ENCODE measurements at places on chromosomes 5 and 9.

DNA sequence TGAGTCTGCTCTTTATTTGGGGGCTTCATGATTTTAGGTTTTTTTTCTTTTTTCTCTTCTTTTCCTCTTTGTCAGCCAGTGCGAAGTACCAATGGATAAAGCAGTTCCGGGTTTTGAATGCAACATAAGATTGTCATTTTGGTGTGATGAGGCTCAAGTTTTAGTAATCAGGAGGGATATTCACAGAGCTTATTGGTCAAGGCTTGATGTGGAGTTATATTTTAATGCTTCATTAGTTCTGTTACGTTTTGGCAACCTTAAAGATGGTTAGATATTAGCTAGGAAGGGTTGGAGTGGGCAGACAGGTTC is 1.4 kb downstream of the PIK3R1 start:
- DNase-seq, result no peak

DNA sequence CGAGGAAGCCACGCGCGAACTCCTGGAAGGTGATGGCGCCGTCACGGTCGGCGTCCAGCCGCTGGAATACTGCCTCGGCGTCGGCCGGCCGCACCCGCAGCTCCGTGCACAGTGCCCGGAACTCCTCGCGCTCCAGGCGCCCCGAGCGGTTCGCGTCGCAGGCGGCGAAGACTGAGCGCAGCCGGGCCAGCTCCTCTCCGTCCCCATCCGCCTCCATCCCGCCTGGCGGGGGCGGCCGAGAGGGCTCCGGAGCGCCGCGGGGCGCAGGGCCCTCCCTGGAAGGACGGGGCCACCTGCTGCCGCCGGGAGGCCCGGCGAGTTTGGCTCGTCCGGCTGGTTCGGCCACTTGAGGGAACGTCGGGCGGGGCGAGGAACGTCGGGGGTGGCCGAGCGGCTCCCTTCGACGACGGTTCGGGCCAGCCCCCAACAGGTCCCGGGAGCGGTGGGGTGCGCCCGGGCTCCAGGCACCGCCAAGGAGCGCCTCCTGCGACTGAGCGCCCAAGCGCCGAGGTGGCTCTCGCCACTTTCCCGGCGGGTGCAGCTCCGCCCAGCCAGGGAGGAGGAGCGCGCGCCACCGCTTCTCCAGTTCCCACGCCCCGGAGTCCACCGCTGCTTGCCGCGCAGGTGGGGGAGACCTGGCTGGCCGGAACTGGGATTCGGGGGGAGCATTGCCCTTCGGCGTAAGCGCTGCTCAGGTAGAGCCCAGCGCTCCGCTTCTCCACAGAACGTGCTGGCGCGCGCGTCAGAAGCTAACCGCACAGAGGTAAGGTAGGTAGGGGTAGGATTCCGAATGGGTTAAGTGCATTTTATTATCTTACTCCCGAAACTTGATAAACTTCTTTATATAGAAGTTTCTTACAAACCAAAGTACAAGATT is at the start of gene RASEF:
Gene RASEF (minus strand): TSS at position 492 of the 877 bp plus-strand sequence. CDS start 275 bp downstream, at position 217.
- DNase-seq, result no peak

- no peak for DNase-seq
Measured at GRCh38 chr5:120258123-120258522, 206.0 kb upstream of the PRR16 start.

DNA sequence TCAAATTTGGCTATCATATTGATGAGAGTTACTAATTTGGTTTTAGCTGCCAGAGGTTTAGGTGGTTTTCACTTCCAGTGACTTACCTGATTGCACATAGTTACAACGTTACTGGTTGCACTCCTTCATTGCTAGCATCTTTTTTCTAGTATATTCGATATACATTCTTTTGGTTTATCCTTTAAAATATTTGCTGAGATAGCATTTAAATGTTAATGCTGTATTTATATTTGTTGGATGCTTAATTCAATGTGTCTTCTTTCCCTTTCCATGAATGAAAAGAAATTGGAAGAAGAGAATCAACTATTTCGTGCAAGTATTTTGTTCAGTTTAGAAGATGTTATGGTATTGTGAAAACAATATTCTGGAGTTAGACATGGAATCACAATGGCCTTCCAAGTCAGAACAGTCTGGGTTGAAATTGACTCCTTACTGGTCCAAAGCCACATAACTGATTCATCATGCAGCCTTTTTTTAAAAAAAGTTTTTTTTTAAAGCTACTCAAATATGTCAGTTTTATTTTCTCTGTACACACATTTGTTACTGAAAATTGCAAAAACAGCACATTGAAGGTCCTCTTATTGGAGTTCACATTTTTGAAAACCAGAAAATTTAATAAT is 2.2 kb downstream of the SPIN1 start:
- no peak for DNase-seq

DNA sequence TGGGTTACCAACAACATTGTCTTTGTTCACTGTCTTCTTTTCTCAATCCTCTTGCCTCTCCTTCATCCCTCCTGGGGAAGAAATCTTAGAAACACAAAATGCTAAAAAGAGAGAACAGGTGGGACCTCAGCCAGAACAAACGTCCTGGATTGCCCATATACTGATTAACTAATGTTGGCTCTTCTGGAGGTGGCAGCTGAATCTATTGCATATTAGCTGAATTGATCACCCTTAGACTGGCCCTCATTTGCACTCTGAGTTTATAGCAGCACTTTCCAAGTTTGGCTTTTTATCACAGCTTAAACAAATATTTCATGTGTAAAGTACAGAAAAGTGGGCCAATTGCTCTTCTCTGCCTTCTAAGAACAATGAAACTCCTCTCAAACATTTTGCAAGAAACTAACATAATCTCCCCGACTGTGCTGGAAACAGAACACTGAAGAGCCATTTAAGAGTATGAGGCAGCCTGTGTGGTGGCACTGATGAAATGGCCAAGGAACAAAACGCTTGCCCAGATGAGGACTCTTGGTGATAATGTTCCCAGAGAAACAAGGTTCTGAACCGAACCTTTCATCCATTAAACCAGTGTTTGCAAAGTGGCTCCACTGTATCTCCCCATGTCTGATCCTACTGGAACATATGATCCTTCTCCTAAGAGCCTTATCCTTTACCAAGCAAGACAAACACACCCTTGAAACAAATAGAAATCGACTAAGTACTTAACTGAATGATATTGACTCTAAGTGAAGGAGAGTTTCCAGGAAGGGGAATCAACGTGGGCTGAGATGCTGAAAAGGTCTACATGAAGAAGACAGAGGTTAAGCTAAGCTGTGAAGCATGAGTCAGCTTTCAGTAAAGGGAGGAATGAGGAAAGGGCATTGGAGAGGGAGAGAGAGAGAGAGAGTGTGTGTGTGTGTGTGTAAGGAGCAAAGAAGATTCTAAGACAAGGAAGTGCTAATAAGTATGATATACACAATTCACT is 83.2 kb upstream of the LIFR start:
- no peak for DNase-seq

DNA sequence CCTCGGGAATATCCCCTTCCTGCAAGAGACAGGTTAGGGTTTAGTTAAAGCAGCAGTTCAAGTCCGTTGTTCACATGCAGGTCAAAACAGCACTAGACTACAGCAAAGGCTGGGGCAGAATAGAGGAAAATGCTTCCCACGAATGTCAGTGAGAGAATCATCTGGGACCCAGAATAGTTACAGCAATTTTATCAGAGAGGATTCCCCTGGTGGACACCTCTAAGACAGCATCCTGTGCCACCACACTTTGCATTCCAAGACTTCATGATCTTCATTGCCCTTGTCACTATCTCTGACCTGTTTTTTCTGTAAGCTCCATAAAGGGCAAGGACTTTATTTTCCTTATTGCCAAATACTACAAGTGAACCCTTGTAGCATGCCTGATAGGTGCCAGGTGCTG is 12.9 kb downstream of the GRXCR2 start:
- no peak for DNase-seq

GRCh38 chr5:88683506-88684135 is 199.4 kb downstream of the MEF2C start:
- no peak for DNase-seq

GRCh38 chr9:19156026-19156474 is 28.8 kb upstream of the PLIN2 start:
- DNase-seq, result no peak

DNA sequence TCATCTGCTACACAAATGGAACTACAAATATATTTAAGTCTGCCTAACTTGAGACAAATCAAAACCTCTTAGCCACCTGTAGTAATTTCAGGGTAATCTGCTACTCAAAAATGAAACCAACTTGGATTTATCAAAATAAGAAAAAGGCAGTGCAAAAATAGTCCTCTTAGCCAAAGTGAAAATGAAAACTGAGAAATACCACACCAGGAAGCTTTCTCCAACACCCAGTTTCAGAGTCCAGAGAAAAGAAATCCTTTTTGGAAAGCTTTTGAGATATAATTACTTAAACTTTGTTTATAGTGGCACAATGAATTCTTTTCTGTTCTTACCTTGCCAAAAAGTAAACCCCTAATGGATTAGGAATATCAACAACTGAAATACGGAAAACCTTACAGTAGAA is 990.4 kb downstream of the EFNA5 start:
- DNase-seq, result no peak

DNA sequence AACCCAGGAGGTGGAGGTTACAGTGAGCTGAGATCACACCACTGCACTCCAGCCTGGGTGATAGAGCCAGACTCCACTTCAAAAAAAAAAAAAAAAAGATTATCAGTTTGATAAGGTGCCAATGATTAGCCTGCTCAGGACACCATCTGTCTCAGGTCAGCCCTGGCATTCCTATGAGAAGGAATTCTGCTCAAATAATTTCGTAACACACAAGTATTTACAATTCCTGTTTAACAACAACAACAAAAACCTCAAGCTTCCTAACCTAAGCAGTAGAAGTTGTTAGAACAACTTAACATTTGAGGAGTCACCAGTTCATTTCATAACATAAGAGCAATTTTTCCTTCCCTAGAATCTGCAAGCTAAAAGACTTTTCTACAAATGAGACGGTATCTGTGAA is 85.0 kb downstream of the LHFPL2 start:
- no peak for DNase-seq

- no peak for DNase-seq
Measured at GRCh38 chr5:89351222-89351621, 468.2 kb upstream of the MEF2C start.

DNA sequence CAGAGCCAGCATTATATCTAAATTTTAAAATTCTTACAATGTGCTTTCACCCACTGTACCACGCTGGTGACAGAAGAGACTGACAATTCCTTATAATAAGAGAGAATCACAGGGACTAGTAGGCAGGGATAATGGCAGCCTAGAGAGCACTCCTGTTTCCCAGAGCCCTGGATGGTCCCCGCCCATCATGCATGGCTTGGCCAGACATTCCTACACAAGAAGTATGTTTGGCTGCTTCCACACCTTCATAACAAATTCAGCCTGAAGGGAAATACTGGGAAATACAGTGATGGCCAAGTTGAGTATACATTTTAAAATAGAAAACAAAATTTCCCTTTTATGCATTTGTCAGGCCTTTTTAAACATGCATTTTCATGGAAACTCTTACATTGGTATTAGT is 193.5 kb upstream of the ELL2 start:
- no peak for DNase-seq

GRCh38 chr5:134151723-134152122 is 25.0 kb downstream of the SKP1 start:
- DNase-seq, result no peak

DNA sequence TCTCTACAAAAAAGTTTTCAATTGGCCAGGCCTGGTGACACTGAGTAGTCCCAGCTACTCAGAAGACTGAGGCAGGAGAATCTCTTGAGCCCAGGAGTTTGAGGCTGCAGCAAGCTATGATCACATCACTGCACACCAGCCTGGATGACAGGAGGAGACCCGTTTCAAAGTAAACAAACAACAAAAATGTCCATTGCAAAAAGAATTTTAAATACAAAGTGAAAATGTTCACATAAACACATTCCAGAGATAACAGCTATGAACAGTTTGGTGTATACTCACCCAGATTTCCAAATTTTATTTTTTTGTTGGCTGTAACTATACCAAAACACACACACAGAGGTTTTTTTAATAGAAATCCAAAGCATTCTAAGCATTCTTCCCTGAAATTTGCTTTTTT is 39.8 kb downstream of the ADRA1B start:
- no peak for DNase-seq

GRCh38 chr5:98795243-98795642 is 21.8 kb downstream of the RGMB start:
- no peak for DNase-seq

DNA sequence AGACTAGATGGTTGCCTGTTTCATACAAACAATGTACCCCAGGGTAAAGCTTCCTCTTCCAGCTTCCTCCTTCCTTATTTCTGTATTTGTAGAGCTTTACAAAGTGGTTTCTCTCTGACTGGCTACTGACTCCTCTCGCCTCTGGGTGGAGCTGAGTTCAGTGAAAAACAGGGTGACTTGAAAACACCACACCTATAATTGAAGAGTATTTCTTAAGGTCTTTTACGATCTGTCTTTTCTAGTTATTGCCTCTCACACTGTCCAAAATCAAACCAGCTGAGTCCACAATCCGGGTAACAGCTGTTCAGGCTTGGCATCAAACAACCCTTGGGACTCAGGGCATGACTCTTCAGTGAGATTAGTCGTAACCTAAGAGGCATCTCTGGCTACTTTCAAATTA is 200.4 kb downstream of the ARRDC3 start:
- no peak for DNase-seq

DNA sequence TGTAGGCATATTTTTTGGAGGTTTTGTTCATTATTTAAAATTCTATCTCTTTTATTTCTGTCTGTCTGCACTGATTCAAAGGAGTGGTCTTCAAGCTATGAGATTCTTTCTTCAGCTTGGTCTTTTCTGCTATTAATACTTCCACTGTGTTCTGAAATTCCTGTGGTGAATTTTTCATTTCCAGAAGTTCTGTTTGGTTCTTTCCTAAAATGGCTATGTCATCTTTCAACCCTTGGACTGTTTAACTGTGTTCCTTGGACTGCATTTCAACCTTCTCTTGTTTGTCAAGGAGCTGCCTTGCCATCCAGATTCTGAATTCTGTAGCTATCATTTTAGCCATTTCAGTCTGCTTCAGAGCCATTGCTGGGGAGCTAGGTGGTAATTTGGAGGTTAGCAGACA is 76.3 kb downstream of the CERT1 start:
- no peak for DNase-seq

- no peak for DNase-seq
Measured at GRCh38 chr5:105392710-105393149, 1830.1 kb upstream of the NUDT12 start.

- no peak for DNase-seq
Measured at GRCh38 chr9:131545003-131545785, at the start of gene PRRT1B. Gene PRRT1B (plus strand): TSS chr9:131545523. CDS start chr9:131545616, 93 bp downstream.

DNA sequence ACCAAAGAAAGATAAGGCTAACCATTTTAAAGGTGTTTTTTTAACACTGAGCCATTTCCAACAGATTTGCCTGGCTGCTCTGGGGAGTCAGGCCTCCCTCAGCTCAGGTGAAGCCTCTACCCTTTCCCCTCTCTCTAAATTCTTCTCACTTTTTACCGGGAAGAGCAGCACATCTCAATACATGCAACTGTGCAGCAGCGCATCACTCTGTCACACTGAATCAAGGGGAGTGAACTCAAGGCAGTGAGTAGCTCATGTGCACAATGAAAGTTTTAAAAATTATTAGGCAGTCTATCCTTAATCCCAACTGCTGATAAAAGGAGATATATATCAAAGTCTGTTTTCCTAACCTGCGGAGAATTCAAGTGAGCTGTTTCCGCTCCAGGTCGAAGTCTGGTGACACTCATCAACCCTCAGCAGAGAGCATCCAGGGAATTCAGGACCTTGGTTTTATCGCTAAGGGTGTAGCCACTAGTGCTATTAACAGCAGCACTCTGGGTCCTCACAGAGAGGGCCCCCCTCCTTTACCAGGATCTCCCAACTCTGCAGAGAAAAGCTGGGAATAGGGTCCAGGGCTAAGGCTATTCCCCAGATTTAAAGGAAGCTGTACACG is 1.0 kb downstream of the CEMIP2 start:
- no peak for DNase-seq

- DNase-seq, result no peak
Measured at GRCh38 chr5:139631520-139632165, 16.5 kb upstream of the CXXC5 start.

Measured in effector memory CD4-positive, alpha-beta T cell (primary cell).